ENCODE measurements at places on chromosomes 2 and 18.

- DNase-seq: peak; percentile 90
Observed at GRCh38 chr2:43455731-43456642, 139.9 kb downstream of the THADA start.

GRCh38 chr2:170816504-170817092, at the start of gene GAD1:
TSS of gene GAD1 (plus strand) at chr2:170816887. CDS start at chr2:170818592, 1,705 bp downstream.
- no peak for DNase-seq

- DNase-seq: peak; percentile 28
Observed at GRCh38 chr2:139142252-139142880, 362.2 kb upstream of the NXPH2 start.

- DNase-seq: no peak
Observed at GRCh38 chr2:99488539-99489062, 1.2 kb downstream of the REV1 start.

- DNase-seq: no peak
Observed at GRCh38 chr2:127706215-127706990, 5.1 kb downstream of the SFT2D3 start.

GRCh38 chr2:43138441-43138840, 88.0 kb downstream of the ZFP36L2 start:
- no peak for DNase-seq

All from astrocyte of the cerebellum (primary cell).